ENCODE measurements at places on chromosomes 5 and 9. TPM values are rescaled to one million over a fixed set of nuclear protein-coding genes. Genes with fewer than 3 reads are reported as not detected.

The BTNL3 gene
- total RNA-seq: not detected

The NOL6 gene
- 28.3 TPM for total RNA-seq

The CCNO gene
- not detected for total RNA-seq

The SEC24A gene
- 30.3 TPM for total RNA-seq

The GFI1B gene
- total RNA-seq: not detected

The CCNB1 gene
- total RNA-seq: 19.0 TPM

The NR2F1-AS1 gene
- 31.4 TPM for total RNA-seq

The PKD2L2 gene
- not detected for total RNA-seq

The ENHO gene
- total RNA-seq: not detected

The GADD45G gene
- total RNA-seq: not detected

The ZNF483 gene
- 1.8 TPM for total RNA-seq

The MLANA gene
- not detected for total RNA-seq

The LECT2 gene
- total RNA-seq: not detected

The PRRX2 gene
- 50.0 TPM for total RNA-seq

The SVEP1 gene
- 150 TPM for total RNA-seq

The BASP1 gene
- total RNA-seq: 163 TPM

The CDX1 gene
- 0.17 TPM for total RNA-seq

The OBP2B gene
- not detected for total RNA-seq

The COL23A1 gene
- total RNA-seq: under 0.01 TPM

The NIPAL4 gene
- not detected for total RNA-seq

The SLC34A3 gene
- under 0.01 TPM for total RNA-seq

The PLAC8L1 gene
- not detected for total RNA-seq

The EGFL7 gene
- 6.3 TPM for total RNA-seq

The OTULINL gene
- total RNA-seq: 0.17 TPM

The SNX18 gene
- 405 TPM for total RNA-seq

The MCTP1 gene
- total RNA-seq: 4.8 TPM

The PCDHGC4 gene
- 6.0 TPM for total RNA-seq

The DRD1 gene
- total RNA-seq: under 0.01 TPM

The DBH gene
- not detected for total RNA-seq

The SPINK13 gene
- total RNA-seq: not detected

The FCN1 gene
- not detected for total RNA-seq

The ACOT12 gene
- total RNA-seq: 2.2 TPM

The SCGB3A2 gene
- total RNA-seq: not detected

The TMC1 gene
- not detected for total RNA-seq

The MZB1 gene
- total RNA-seq: not detected

The ATP10B gene
- not detected for total RNA-seq

The PCDHGA8 gene
- 5.6 TPM for total RNA-seq

The MYORG gene
- 1.2 TPM for total RNA-seq

The PCDHA4 gene
- 0.29 TPM for total RNA-seq

The VCP gene
- 448 TPM for total RNA-seq

The C6 gene
- not detected for total RNA-seq

The ATP6V1G1 gene
- 106 TPM for total RNA-seq

The PCDHA9 gene
- total RNA-seq: under 0.01 TPM

The GZMA gene
- total RNA-seq: not detected
